ENCODE measurements at places on chromosomes 5 and 9.

DNA sequence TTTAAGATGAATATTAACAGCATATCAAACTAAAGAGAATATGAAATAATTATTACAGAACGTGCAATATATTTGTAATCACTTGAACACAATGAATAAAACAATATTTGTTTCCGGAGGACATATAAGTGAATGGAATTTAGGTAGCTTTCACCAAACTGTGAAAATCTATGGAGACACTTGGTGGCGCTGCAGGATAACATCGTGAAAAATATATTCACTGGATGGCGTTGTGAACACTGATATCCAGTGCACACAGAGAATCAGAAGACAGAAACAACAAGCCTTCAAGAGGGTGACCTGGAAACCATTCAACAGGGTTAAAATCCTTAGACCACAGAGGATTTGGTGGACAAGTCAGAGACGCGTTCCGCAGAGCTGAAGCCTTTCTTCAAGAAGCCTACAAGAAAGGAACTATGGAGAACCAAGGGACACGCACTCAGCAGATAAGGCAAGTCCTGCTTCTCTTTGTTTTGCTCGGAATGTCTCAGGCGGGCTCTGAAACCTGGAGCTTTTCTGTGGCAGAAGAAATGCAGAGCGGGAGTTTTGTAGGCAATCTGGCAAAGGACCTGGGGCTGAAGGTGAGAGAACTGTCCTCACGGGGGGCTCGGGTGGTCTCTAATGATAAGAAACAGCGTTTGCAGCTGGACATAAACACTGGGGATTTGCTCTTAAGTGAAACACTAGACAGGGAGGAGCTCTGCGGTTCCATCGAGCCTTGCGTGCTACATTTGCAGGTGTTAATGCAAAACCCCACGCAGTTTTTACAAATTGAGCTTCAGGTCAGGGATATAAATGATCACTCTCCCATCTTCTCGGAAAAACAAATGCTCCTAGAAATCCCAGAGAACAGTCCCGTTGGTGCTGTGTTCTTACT is at the start of gene PCDHB11:
Gene PCDHB11, plus strand, starts transcription at position 269 of the 877 bp plus-strand sequence. Its CDS starts 148 bp downstream, at position 417.
- DNase-seq = no peak

- DNase-seq = no peak
These were observed 208.5 kb upstream of the TUT7 start for GRCh38 chr9:86562691-86563090.

DNA sequence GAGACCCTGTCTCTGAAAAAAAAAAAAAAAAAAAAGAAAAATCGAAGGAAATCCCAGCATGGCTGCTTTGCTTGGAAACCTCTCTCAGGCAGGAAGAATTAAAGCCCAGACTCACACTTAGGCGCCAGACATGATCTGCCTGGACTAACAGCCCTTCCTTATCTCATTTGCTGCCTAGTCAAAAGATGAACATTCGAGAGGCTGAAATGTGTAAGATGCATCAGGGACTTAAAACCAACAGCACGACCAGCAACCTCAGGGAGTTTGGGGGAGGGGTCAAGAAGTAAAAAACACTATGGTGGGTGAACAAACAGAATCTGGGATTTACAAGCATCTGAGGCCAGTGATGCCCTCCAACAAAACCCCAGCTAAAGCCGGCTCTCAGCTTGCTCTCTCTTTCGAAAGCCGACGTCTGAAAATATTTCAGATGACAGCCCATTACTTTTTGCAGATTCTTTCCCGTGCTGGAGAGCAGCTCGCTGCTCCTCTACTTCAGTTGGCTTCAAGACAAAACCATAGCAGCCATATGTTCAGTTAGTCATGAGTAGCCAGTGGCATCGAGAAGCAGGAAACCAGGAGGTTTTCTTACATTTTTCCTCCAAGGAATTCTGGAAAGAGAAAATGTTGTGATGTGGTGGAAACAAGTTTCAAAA is 249.9 kb downstream of the MARCHF11 start:
- peak; percentile 90 for DNase-seq

DNA sequence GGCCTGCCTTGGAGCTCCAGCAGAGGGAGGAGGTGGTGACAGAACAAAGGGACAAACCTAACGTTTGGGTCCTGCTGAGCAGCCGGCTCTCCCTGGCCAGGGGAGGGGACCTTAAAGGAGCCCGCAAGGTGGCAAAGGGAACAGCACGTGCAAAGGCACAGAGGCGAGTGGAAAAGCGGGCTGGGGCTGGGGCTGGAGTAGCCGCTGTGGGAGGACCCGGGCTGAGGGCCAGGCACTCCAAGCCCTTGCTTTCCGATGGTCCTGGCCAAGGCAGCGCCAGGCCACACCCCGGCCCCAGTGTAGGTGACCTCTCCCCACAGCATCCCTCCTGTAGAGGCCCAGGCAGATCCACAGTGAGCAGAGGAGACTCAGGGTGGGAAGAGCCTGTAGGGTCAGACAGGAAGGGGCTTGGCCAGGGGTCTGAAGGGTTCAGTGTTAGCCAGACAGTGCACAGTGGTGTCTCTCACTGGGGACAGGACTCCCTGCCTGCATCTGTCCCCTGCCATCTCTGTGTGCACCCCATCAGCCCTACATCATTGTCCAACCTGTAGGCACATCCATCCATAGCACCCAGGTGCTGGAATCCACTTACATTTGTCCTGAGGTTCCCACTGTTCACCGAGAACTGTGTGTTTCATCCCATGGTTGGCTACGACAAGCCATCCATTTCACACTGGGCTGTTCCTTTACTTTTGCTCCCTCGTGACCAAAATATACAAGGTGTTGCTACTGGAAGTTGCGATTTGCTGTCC is 77.0 kb downstream of the NEK6 start:
- no peak for DNase-seq

- no peak for DNase-seq
These were observed 140.2 kb upstream of the TRIM32 start for GRCh38 chr9:116546711-116547581.

DNA sequence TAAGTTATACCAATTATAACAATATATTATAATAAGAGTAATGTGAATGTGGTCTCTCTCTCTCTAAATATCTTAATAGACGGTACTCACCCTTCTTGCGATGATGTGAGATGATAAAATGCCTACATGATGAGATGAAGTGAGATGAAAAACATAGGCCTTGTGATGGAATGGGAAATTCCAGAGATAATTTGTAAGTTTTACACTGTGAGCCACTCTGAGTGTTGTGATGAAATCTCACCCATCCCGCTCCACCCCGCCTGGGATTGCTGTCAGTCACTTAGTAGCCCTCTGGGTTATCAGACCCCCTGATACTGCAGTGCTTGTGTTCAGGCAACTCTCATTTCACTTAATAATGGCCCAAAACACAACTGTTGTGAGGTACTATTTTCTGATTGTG is 10.5 kb downstream of the SUSD3 start:
- DNase-seq = no peak

DNA sequence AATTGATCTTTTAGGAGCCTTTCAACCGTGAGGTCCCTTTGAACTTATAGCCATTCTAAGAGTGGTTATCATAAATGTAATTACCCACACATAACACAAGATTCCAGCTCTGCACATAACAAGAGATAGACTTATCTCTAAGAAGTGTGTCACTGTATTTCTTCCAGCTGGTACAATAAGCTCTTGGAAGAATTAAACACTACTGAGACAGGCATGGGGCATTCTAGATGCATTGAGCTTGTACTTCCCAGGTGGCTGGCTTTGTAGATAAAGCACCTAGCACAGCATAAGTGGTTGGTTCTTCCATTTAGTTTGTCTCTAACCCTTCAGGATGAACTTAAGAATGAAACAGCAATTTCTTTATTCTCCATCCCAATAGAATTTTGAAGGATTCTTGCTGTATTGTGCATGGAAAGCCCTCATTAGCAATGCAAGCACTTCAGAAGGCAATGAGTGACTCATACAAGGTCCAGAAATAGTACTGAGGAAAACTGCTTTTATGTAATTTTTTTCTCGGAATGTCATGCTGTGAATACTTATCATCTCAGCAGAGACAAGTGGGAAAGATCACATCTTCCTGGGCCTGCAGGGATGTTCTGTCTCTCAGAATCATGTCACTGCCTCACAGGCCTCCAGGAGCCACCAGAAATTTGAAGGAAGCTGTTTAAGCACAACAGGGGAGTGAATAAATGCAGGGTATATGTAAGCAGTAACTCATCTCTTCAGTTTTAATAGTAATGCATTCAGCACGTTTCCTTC is 91.1 kb upstream of the CD180 start:
- DNase-seq = peak; percentile 48

GRCh38 chr9:70532716-70533115 is 118.3 kb upstream of the KLF9 start:
- DNase-seq = no peak

- no peak for DNase-seq
These were observed 47.9 kb downstream of the OLFM1 start for GRCh38 chr9:135135171-135135928.

DNA sequence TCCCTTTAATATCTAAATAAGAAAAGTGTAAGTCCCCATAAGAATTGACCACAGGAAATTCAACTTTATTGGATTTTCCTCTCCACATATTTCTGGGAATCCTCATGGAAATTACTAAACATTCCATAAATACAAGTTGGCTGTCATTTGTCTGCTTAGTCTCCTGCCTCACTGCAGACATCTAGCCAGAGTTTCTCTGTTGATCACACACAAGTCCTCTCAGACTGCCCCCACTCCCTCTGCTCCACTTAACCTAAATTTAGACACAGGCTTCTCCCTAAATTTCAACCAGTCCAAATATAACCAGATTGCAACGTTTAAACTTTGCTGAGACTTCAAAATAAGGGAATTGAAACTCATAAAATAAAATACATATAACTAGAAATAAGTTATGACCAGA is 982.1 kb downstream of the DTWD2 start:
- DNase-seq = no peak

- no peak for DNase-seq
These were observed 217.3 kb downstream of the ADAMTS6 start for GRCh38 chr5:65264420-65264819.

DNA sequence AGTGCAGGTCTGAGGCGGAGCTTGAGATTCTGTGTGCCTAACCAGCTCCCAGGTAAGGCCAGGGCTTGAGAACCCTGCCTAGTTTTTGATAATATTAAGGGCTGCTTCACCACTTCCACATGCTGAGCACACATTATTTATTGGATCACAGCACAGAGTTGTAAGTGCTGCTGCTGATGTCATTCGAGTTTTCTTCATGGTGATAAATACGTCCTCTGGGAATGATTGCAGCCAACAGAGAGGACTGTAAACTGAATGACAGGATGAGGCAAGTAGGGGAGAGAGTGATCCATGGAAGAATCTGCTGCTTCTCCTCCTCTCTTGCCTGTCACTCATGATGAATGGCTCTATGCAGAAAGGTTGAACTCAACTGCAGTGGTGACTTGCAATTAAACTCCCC is 77.9 kb upstream of the VPS13A start:
- DNase-seq = no peak

DNA sequence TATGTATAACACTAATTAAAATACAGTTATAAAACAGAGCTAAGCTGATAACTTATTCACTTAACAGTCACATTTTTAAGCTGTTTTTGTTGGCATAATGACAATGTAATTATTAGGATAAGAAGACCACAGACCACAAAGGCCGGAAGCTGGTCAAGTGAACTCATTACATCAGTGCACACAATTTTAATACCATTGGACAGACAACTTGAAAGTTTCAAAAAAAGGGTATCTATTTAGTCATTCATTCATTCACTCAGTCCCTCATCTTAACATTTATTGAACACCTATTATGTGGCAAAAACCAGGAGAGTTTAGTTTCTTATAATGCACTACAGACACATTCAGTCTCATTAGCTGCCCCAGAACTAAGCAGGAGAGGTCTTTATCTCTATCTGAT is 11.6 kb downstream of the ERP44 start:
- no peak for DNase-seq

GRCh38 chr9:128555180-128555721 is 2.9 kb downstream of the SPTAN1 start:
- no peak for DNase-seq

DNA sequence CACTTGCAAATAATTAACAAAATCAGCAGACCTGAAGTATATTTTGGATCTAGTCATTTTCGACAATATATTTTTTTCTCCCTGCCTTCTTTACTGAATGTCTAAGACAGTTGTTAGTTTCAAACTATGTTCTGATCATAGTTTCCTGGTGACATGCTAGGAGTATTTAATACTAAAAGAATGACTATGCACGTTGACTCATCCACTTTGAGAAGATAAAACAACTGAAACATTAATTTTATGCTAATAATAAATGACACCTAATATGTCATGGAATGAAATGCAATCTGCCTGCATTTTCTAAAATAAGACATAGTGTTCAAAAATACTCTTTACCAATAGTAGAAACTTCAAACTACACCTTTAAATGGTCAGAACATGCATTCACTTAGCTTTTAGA is 2123.7 kb upstream of the C9orf72 start:
- DNase-seq = no peak

DNA sequence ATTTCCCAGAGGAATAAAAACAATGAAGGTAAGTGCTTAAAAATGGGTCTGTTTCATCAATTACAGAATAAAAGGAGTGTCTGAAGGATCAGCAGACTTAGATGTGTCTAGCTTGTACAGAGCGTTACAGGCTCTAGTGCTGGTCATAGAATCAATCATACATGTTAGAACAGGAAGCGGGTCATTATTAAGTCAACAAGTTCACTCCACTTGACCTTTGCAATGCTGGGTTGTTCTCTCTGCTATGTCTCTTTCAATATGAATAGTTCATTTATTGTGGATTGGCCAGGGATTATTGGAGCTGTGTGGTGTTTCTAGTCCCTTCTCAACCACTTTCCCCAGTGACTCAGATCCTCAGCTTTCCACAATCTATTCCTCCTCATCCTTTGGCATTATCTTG is 20.7 kb upstream of the EGFLAM start:
- DNase-seq = no peak

DNA sequence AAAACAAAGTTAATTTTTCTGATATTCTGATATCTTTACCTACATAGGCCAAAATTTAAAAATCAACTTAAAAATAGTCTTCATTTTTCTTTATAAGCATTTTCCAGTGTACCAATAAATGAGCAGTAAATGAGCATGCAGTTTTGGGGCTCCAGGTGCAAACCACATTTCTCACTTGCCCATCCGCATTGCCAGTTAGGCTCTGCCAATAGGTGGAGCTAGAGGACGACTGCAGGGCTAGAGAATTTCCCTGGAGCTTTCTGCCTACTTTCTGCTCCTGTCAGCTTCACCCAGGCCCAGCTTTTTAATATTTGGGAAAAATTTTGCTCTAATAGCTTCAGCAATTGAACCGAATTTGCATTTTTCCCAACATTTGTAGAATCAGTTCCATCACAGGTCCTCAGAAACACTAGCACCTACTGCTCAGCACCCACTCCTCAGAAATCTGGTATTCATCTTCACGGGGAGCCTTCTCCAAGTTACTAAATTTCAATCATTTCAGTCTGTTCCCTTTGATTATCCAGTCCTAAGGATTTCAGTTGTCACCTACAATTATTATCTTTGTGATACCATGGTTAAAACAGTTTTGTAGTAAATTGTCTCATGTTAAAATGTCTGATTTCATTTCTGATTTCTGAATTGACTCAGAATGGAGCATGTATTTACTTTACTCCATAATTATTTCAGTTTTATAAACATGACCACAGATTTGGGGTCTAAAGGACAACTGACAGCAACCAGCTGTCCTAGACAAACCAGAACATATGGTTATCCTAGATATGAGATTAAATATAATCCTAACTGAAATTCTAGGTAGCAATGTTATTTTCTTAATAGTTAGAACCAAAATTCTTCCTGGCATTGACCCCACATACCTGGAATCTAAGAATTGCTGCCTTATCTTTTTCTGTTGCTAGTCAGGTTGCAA is 104.6 kb upstream of the FAM174A start:
- no peak for DNase-seq
